Psoas muscle (tissue), 8 donors: ENCODE measurements at places on chromosomes 7 and 10. TPM values are rescaled to one million over a fixed set of nuclear protein-coding genes. Genes with fewer than 3 reads are reported as not detected.

The ATG9B gene
- not detected for total RNA-seq

The PTF1A gene
- total RNA-seq, result not detected

The CRHR2 gene
- 0.42 TPM for total RNA-seq

The ANKRD26 gene
- total RNA-seq, result 8.1 TPM

The SCIN gene
- total RNA-seq, result not detected

The IDI1 gene
- total RNA-seq, result 57.4 TPM

The STOX1 gene
- total RNA-seq, result 0.30 TPM

The STEAP1B gene
- 1.2 TPM for total RNA-seq

The RSU1 gene
- 41.6 TPM for total RNA-seq

The CD36 gene
- total RNA-seq, result 175 TPM

The PNLIPRP2 gene
- not detected for total RNA-seq

The GDF2 gene
- not detected for total RNA-seq

The C7orf57 gene
- total RNA-seq, result not detected

The LIPN gene
- total RNA-seq, result not detected

The ZNF775 gene
- 2.8 TPM for total RNA-seq

The PPP1R9A gene
- total RNA-seq, result 13.5 TPM

The CDK1 gene
- 0.92 TPM for total RNA-seq

The ALOX5 gene
- total RNA-seq, result 2.7 TPM

The CWF19L1 gene
- 9.5 TPM for total RNA-seq

The HOXA13 gene
- 0.06 TPM for total RNA-seq

The HTR7 gene
- 0.91 TPM for total RNA-seq

The DNAH11 gene
- total RNA-seq, result 0.59 TPM

The NEUROD6 gene
- total RNA-seq, result not detected

The MYO3A gene
- 0.32 TPM for total RNA-seq

The PIP gene
- not detected for total RNA-seq

The LIPF gene
- total RNA-seq, result not detected

The SSMEM1 gene
- total RNA-seq, result not detected

The HOXA6 gene
- total RNA-seq, result 3.7 TPM

The DBNL gene
- 45.1 TPM for total RNA-seq

The FZD1 gene
- 1.6 TPM for total RNA-seq

The PHKG1 gene
- 99.6 TPM for total RNA-seq

The SEC61A2 gene
- total RNA-seq, result 7.9 TPM

The DIP2C gene
- 25.0 TPM for total RNA-seq

The ITPRID1 gene
- not detected for total RNA-seq

The FAM53B gene
- total RNA-seq, result 31.0 TPM

The TMEM139 gene
- total RNA-seq, result not detected
